Metanephros (tissue), 2 donors: ENCODE measurements at places on chromosomes 4 and X. TPM values are rescaled to one million over a fixed set of nuclear protein-coding genes. Genes with fewer than 3 reads are reported as not detected.

STS gene
- total RNA-seq = 5.2 TPM

DAPP1 gene
- total RNA-seq = 4.6 TPM

RPL39 gene
- 1,011 TPM for total RNA-seq

GASK1B gene
- 44.5 TPM for total RNA-seq

CFAP99 gene
- 0.41 TPM for total RNA-seq

PAGE1 gene
- not detected for total RNA-seq

GAGE1 gene
- not detected for total RNA-seq

GLOD5 gene
- total RNA-seq = 0.76 TPM

HSD17B10 gene
- total RNA-seq = 66.6 TPM

TENM3 gene
- total RNA-seq = 39.5 TPM

ATP2B3 gene
- total RNA-seq = 0.12 TPM

GBA3 gene
- total RNA-seq = 13.3 TPM

DRD5 gene
- total RNA-seq = 1.2 TPM

RNF150 gene
- total RNA-seq = 47.2 TPM

GPRASP1 gene
- 15.5 TPM for total RNA-seq

CT45A9 gene
- not detected for total RNA-seq

SEC24D gene
- 48.5 TPM for total RNA-seq

NALF2 gene
- 0.23 TPM for total RNA-seq

UFSP2 gene
- total RNA-seq = 55.5 TPM

TCEAL9 gene
- 39.0 TPM for total RNA-seq

CXorf49B gene
- total RNA-seq = not detected

PPM1K gene
- 57.1 TPM for total RNA-seq

ARFIP1 gene
- total RNA-seq = 34.0 TPM

DCHS2 gene
- total RNA-seq = 11.1 TPM

ZBED1 gene
- 48.8 TPM for total RNA-seq
